ENCODE measurements at places on chromosomes 16 and 17.

- DNase-seq = no peak
These were observed 81.7 kb downstream of the MRM3 start for GRCh38 chr17:863880-864279.

DNA sequence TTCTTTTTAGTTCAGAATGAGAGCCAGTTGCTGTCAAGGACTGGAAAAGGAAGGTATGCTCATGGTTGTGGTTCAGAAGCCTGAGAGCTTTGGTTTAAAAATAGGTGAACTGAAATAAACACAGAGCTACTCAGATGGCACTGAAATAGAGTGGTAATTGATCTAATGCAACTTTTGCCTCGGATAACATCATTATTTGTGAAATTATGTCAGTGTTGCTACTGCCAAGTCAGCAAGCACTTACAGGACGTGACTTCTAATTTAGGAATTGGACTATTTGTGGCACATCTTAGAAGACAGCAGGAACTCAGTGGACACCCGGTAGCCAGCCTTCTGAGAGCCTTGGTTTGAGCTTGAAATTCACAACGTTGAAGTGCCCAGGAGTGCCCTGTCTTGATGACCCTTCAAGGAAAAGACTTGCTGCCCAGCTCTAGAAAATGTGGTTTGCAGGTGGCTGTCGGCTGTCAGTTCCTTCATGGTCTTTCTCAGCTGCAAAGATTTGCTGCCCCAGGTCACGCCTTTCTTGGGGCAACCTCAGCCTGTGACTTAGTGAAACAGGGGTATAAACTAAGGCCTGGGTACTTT is 42.0 kb upstream of the XYLT1 start:
- no peak for DNase-seq

- DNase-seq = no peak
These were observed 75.9 kb downstream of the C16orf95 start for GRCh38 chr16:87241137-87241771.

DNA sequence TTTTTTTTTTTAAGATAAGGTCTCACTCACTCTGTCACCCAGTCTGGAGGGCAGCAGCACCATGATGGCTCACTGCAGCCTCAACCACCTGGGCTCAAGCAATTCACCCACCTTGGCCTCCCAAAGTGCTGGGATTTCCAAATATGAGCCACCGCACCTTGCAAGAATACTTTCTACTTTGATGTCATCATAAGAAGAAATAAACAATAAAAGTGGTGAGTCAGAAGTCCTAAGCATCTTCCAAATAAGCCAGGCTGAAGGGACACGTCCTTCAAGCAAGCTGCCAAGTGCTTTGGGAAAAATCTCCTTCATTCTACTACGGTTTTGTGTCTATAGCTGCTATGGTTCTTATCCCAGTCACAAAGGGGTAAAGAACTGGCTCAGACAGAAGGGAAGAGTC is 20.3 kb downstream of the HASPIN start:
- no peak for DNase-seq

DNA sequence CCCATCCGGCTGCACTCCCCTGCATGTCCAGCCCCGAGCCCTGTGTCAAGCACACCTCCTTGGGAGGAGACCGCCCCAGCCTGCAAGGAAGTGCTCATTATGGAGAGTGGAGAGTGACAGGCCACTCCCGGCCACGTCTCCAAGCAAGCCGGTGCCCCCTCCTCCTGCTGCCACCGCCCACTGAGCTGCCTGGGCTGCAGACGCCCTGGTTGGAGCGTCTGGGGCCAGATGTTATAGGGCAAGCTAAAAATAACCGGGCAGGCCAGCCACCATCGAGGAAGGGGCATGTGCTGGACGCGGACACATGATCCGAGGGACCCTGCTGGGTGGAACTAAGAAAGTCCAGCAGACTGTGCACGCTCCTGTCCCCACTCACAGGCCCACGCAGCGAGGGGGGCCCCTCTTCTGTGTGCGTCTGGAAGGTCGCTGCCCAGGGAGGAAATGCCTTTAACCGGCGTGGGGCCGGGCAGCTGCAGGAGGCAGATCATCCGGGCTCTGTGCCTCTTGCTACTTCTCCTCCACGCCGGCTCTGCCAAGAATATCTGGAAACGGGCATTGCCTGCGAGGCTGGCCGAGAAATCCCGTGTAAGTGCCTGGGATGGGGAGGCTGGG is at the start of gene WFDC1:
Gene WFDC1, plus strand, starts transcription at position 348 of the 612 bp plus-strand sequence. Its CDS starts 94 bp downstream, at position 442.
- DNase-seq = no peak

DNA sequence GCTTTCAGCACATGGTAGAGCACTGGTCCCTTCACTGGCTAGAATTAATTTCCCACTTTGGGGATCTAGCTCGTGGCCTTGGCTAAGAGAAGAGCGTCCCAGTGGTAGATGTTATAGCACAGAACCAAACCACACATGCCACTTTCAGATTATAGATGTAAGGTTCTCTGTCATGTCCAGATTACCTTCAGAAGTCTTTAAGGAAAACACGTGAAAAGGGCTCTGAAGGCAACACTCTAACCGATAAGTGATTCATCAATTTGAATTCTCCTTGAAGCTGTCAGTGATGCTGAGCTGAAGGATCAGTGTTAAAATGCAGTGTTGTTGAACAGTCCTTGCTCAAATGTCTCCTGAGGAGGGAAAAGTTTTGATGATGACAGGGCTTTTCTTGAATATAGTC is 43.5 kb upstream of the VPS4A start:
- no peak for DNase-seq

- DNase-seq = peak; percentile 74
These were observed at the start of gene LGALS3BP for GRCh38 chr17:78979780-78980623. Gene LGALS3BP (minus strand): TSS chr17:78979923. CDS start chr17:78977191, 2,732 bp downstream.

- no peak for DNase-seq
These were observed 33.3 kb downstream of the GLG1 start for GRCh38 chr16:74573622-74574021.

GRCh38 chr17:16428098-16428882 is 12.9 kb downstream of the TRPV2 start:
- no peak for DNase-seq

Data from urinary bladder (tissue), 4 donors.